Stimulated activated CD4-positive, alpha-beta T cell treated with anti-CD3 and anti-CD28 coated beads, Interleukin-1b, Interleukin-23, amount 100 ng/mL, for 1 hour (primary cell): ENCODE measurements at places on chromosomes 11 and 22.

- no peak for DNase-seq
Observed at GRCh38 chr11:114284021-114284420, 12.2 kb upstream of the NNMT start.

DNA sequence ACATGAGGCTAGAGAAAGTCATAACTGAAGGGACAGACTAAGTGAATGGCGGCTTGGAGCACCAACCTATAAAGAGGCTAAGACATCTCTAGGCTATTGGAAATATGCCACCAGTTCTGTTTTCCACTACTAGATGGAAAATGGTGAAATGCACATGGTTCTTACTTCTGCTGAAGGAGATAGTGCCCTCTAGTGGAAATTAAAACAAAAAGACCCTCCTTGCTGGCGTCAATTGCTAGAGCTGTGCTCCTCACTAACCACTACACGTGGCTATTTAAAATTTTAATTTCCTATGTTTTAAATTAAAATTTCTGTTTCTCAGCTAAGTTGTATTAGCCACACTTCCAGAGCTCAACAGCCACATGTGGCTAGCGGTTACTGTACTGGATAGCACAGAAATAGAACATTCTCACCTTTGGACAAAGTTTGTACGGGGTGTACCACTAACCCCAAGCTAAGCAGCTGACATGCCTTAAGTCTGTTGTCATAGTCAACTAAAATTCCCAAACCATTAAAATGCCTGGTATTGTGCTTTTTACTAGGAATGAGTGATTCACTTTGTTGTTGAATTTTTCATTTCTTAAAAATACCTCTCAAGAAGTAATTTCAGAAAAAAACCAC, 34.1 kb upstream of the CALCA start:
- DNase-seq, result no peak

DNA sequence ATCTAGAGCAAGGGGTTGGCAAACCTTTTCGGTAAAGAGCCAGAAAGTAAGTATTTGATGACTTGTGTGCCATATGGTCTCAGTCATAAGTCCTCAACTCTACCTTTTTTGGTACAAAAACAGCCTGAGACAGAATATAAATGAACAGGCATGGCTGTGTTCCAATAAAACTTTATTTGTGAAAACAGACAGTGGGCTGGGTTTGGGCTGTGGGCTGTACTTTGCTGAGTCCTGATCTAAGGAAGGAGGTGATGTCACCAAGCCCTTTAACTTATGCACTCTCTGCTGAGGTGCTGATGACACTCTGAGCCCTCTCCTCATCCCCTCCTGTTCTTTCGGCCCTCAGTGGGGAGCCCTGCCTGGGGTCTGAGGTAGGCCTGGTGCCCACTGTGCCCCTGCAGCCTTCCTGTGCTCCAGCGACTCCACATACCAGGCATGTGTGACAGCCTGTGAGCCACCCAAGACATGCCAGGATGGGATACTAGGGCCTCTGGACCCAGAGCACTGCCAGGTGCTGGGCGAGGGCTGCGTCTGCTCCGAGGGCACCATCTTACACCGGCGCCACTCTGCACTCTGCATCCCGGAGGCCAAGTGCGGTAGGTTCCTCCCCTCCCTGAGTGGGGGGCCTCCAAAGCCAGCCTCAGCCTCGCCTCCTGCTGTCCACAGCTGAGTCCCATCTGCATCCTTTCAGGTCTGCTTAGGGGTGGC, 85.9 kb upstream of the MYOD1 start:
- no peak for DNase-seq

DNA sequence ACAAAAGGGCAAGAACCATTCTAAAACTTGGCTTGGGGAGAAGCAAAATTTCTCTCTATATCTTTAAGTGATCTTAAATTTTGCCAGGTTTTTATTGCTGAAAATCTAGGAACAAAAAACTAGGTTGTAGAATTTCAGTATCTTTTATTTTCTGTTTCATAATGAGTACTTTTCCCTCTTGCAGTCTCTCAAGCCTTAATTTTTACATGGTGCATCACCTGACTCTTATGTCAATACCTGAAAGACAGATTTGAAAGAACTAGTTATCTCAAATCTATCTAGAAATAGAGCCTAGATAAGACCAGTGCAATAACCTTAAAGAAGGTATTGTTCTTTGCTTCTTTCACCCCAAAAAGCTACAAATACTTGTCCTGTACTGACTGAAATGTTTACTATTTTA, 122.1 kb downstream of the TRIM44 start:
- DNase-seq, result no peak

DNA sequence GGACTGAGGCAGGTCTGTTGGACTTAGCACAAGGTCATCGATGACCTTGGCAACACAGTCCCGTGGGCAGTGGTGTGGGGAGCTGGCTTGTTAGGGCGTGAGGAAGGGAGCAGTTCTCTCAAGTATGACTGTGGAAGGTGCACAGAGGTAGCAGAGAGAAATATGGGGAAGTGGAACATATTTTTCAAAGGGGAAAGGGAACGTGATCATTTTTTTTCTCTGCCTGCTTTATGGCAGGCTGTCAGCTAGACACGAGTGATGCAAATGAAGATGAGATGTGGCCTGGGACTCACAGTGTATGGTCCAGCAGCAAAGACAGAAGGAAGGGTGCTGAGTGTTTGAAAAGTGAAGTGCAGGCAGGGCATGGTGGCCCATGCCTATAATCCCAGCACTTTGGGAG, 30.6 kb downstream of the ADAMTS8 start:
- no peak for DNase-seq

DNA sequence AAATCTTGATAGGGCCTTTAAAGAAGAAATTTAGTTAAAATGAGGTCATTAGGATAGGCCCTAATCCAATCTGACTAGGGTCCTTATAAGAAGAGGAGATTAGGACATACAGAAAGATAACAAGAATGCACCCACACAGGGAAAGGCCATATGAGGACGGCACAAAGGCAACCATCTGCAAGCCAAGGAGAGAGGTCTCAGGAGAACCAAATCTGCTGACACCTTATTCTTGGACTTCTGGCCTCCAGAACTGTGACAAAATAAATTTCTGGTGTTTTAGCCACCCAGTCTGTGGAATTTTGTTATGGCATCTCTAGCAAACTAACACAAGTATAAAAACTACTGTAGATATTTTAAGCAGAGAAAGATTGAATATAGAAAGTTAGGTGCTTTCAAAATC, 28.6 kb downstream of the ADM start:
- DNase-seq, result no peak

GRCh38 chr11:70334351-70334995, 63.9 kb upstream of the CTTN start:
- no peak for DNase-seq

GRCh38 chr11:107882095-107882820, 23.7 kb upstream of the SLC35F2 start:
- DNase-seq, result no peak

- DNase-seq, result no peak
Observed at GRCh38 chr11:93132836-93133235, 65.0 kb downstream of the SLC36A4 start.

DNA sequence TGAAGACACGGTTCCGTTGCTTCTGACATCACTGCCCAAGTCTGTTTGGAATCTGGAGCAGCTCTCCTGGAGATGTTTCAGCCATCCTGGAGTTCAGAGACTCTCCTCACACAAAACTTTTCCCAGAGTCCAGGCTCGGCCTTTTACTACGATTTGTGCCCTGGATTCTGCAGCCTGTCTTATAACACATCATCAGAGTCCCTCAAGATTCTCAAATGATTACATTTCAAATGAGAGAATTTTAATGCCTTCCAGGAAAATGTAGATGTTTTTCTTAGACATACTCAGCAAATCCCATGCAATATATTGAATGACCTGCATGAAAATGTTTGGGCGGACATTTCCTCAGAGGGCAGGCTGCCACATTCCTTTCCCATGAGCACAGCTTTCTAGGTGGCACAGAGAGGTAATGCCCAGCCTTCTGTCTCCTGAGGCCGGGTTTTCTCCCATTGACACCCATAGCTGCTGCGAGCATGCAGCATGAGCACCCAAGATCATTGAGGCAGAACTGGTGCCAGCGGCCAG, 129.1 kb downstream of the SNX19 start:
- DNase-seq, result no peak

GRCh38 chr11:46112961-46113607, 8.2 kb downstream of the PHF21A start:
- no peak for DNase-seq

- no peak for DNase-seq
Observed at GRCh38 chr11:15104166-15104565, 10.6 kb upstream of the INSC start.

DNA sequence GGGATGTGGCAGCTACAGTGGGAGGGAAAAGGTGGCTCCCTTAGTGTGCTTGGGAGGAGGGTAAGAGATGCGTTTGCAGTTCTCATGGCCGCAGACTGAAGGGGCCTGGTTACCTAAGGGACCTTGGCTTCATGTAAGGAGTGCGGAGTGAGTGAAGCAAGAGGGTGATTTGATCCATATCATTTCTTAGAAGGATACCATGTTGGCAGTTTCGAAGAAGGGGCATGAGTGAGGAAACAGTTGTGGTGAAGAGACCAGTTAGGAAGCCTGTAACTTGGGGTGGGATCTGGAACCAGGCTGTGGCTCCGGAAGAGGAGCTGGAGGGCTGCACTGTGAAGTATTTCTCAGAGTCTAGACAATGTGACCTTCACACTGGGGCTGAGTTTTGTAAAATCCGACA, 45.0 kb downstream of the ST3GAL4 start:
- DNase-seq, result no peak

GRCh38 chr11:74844072-74844471, 95.4 kb downstream of the RNF169 start:
- no peak for DNase-seq

DNA sequence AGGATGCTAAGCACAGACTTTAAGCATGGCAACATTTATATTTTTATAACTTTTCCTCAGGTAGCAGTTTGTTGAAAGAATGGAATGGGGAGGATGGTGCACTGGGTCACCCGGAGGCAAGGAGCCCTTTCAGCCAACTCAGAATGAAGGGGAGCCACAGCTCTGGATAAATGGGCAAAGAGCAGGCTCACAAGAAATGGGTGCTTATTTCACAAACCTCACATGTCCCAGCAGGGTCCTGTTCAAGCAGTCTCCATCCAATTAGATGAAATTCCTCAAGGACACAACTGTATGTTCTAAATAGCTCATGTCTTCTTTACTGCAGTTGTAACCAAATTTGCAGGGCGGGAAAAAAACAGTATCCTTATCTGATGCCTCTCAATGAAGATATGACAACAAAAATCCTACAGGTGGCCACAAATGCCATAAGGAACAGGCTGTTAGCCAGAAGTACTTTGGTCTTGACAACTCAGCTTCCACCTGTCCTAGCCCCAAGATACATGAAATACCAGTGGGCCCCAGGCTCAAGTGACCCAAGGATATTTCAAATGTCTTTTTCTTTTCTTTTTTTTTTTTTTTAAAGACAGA, 48.2 kb downstream of the MAPK1 start:
- no peak for DNase-seq

- DNase-seq, result no peak
Observed at GRCh38 chr11:3830088-3830487, 10.7 kb downstream of the RHOG start.

- no peak for DNase-seq
Observed at GRCh38 chr11:134199531-134199930, 24.2 kb downstream of the NCAPD3 start.

DNA sequence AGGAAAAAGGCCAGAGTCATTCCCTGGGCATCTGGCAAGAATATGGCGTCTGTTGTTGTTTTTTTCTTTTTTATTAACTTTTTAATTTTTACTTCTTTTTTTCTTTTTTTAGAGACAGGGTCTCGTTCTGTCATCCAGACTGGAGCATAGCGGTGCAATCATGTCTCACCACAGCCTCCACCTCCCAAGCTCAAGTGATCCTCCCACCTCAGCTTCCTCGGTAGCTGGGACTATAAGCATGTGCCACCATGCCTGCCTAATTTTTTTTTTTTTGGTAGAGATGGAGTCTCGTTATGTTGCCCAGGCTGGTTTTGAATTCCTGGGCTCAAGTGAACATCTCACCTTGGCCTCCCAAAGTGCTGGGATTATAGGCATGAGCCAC, 54.0 kb upstream of the PRDM11 start:
- DNase-seq, result no peak

DNA sequence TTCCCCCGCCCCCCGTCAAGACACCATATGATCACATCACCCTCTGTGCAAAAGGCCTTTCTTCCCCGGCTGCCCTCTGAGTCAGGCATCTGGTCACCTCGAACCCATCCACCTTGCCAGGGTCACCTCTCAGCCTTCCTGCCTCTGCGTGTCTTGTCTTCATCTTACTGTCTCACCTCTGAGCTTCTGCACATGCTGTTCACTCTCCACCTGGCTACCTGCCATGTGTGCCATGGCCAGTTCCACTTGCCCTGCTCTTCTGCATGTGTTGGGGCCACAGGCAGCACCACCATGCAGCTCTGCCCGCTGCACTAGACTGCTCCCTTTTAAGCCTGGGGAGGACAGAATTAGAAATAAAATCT, 9.8 kb downstream of the ZNF74 start:
- no peak for DNase-seq

GRCh38 chr22:37664249-37665101, 6.0 kb downstream of the PDXP start:
- no peak for DNase-seq

DNA sequence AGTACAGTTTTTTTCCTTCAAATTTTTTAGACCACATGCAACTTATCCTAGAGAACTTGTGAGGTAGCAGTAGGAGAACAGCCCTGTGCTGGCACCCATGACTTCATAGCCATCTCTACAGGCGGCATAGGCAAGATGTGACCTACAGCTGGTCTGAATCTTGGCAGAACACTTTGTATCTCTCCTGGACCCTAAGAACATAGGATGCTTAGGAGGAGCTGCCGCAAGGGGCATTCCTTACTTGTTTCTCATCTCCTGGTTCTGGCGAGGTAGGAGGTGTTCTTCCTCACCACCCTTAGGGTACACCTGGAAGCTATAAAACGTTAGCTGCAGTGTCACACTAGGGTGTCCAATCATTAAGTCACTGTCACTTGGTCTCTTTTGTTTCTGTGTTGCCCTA, 16.4 kb downstream of the CWC15 start:
- DNase-seq, result no peak

GRCh38 chr11:83706566-83706965, 420.4 kb upstream of the CCDC90B start:
- no peak for DNase-seq

GRCh38 chr22:36966851-36967540, 52.3 kb downstream of the TST start:
- DNase-seq, result no peak

DNA sequence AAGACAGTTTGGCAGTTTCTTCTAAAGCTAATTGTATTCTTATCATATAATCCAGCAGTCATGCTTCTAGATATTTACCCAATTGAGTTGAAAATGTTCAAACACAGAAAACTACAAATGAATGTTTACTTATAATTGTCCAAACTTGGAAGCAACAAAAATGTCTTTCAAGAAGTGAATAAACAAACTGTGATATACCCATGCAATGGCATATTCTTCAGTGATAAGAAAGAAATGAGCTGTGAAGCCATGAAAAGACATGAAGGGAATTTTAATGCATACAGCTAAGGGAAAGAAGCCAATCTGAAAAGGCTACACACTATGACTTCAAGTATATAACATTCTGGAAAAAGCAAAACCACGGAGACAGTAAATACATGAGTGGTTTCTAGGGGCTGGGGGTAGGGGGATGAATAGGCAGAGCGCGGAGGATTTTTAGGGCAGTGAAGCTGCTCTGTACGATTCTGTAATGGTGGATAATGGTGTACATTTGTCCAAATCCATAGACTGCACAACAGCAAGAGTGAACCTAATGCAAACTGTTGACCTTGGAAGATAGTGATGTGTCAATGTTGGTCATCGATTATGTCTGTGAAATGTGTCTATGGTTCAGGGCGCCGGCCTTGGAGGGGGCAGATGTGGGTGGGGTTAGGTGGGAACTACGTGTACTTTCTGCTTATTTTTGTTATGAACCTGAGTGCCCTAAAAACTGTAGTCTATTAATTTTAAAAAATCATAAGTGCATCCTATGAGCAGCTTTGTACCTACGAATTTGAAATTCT, 424.9 kb downstream of the TBC1D22A start:
- no peak for DNase-seq
